Right ventricle myocardium superior (tissue), 1 donor: ENCODE measurements at places on chromosomes 1 and 21.

- DNase-seq: no peak
These were observed 48.0 kb downstream of the IL6R start for GRCh38 chr1:154453161-154453560.

- DNase-seq: peak; percentile 48
These were observed 9.6 kb downstream of the SPATA46 start for GRCh38 chr1:162367073-162367472.

- DNase-seq: peak; percentile 68
These were observed 26.1 kb downstream of the SLC6A17 start for GRCh38 chr1:110176299-110176956.

DNA sequence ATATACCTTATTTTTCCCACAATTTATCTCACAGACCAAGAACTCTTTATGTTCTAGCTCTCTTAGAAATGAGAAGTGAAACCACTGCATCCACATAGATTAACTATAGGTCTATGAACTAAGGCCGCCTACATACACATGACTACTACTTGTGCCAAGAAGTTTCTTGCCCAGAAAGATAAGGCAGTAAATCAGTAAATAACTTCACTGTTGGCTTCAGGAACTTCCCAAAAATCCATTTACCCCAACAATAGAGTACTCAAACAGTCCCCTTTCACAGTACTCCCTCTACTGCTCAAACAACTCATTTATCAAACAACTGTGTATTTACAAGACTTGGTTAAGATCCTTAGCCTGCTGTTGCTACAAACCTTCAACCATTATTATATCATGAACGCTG, 96.5 kb downstream of the NME7 start:
- no peak for DNase-seq

GRCh38 chr1:63523738-63524137, 413 bp downstream of the EFCAB7 start:
- no peak for DNase-seq

DNA sequence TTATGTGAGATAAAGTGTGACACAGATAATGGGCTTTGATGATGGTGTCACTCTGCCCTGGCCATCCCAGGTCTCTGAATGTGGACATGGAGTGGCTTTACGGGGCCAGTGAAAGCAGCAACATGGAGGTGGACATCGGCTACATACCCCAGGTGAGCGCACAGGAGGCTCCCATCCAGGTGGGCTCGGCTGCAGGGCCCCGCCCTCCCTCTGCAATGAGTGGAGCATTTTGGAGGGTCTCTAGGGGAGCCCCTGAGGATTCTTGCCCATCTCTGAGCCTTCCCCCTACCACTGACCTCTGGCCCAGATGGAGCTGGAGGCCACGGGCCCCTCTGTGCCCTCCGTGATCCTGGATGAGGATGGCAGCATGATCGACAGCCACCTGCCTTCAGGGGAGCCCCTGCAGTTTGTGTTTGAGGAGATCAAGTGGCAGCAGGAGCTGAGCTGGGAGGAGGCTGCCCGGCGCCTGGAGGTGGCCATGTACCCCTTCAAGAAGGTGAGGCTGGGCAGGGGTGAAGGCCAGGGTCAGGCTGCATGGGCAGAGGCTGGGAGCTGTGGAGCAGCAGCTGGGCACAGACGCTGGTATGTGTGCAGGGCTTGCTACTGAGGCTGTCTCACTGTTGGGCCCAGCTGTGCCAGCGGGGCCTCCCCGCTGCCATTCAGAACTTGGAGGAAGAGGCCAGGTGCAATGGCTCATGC, 8.2 kb upstream of the MTFR1L start:
- no peak for DNase-seq

DNA sequence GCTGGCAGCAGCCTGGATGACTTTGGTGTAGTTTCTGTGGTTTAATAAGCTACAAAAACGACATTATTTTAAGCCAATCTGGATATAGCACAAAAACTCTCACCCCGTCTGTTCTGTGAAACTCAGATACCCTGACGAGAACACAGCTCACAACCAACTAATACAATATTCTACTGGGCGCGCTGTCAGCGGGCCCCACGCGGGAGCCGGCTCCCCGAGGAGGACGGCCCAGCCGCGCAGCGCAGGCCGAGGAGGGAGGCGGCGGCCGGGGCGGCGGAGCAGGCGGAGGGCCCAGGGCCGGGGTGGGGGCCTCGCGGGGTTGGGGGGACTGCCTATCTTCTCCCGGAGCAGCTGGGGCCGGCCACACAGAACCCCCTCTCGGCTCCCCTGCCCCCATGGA, 87.2 kb upstream of the POU3F1 start:
- no peak for DNase-seq

- DNase-seq: no peak
These were observed 2.4 kb downstream of the ACTA1 start for GRCh38 chr1:229431284-229432115.

- DNase-seq: no peak
These were observed 415.2 kb upstream of the KAZN start for GRCh38 chr1:14183329-14183728.

- no peak for DNase-seq
These were observed 6.9 kb downstream of the SLC9A1 start for GRCh38 chr1:27147842-27148518.

GRCh38 chr1:61462628-61463027, 262.3 kb downstream of the TM2D1 start:
- DNase-seq: no peak

- DNase-seq: peak; percentile 41
These were observed 18.4 kb downstream of the COL18A1 start for GRCh38 chr21:45423201-45423955.

DNA sequence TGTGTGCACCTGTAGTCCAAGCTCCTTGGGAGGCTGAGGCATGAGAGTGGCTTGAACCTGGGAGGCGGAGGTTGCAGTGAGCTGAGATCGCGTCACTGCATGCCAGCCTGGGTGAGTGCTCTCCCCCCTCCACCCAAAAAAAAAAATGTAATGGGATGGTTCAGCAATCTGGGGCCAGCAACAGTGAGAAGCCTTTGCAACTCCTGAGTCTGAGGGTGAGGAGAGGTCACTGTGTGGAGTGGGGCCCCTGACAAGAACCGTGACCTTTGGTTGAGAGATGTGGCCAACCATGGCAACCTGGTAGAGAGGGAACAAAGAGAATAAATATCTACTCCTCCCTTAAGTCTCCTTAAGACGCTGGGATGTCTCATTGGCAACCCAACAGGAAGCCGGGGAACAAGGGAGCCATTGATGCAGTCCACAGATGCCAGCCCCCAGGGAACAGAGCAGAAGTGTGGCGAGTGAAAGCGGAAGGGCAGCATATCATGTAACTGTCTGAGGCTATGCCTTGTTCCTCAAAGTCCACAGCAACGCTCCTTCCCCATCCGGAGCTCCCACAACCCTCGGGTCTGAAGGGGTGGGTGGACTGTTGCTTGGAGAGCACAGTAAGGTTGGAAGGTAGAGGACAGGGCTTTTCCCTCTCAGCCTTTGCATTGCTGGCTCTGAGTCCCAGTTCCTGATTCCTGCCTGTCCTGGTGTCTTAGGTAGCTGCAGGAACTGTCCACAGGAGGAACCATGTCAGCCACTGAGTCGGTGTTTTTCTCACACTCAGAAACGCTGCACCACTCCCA, 8.3 kb downstream of the TRNP1 start:
- peak; percentile 76 for DNase-seq

GRCh38 chr1:233759665-233760064, 144.8 kb upstream of the SLC35F3 start:
- DNase-seq: no peak

DNA sequence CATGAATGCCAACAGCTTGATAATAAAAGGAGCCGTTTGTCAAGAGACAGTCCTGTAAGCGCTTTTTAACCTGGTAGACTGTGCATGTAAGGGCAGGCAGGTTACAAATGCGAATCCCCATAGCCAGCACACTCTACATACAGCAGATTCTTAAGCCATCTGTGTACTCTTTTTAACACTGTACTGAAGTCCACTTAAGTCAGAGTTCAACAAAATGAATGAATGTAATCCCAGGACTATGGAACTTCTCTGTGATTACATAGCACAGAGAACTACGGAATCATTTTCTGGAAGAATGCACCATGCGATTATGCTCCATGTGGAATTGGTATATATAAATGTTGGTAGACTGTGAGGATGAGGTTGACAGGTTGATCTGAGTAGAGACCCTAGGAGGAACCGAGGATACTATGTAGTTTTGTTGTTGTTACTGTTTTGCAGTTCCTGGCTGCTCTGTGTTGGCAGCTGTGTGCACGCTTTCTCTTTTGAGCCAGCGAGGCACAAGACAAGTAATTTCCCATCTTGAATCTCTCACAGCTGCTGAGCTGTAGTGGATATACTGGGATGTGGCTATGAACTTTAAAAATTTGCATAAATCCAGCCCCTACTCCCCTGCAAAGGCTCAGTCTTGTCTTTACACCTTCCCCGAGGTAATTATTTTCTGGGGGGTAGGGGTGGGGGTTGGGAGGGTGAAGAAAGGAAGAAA, 21.9 kb downstream of the LRRC8D start:
- DNase-seq: no peak

DNA sequence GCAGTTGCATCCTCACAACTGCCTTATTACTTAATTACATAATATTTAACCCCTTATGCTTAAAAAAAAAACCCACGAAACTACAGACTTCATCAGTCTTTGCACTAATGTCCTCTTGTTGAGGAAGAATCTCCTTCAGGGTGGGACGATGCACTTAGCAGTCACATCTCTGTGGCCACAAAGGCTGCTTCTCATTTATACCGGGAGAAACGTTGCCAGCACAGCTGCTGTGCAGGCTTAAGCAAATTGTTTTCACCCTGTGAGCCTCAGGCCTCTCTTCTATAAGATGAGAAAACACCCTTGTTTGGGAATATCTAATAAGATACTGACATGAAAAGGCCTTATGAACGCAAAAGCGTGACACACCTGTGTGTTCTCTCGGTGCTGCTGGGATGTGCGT, 2.9 kb upstream of the OBSCN start:
- DNase-seq: no peak

DNA sequence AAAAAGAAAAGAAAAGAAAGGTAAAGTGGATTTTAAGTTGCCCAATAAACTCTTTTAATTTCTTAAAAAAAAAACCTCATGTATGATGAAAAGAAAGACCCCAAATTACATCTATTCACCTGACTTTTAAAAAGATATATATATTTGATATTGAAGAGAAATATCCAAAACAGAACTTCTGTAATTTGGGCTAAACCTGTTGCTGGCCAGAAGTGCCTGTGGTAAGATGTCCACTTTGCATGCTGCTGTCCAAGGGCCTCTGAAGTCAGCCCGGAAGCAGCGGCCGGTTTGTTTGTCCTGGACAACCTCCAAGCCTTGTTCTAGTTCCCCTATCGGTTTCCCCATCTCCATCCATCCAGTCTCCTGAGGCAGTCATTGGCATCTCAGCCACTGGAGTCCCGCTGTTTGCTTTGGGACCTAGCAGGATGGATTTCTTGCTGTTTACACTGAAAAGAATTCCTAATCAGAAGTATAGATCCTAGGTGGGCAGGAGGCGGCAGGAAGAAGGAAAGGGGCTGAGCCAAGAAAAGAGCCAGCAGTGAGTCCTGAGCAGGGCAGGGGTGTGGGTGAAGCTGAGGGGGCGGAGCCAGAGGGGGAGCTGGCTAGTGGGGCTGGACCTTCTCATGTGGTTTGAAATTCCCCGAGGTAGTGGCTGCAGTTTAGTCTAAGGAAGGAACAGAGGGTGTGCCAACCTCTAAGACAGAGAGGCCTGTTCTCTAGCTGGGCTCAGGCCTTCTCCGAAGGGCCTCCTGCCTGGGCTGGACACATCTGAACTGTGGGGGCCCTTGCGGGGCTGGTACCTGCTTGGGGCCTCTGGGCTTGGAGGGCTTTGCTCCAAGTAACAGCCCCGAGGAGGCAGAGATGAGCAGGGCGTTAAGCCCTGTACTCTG, 3.3 kb downstream of the NCMAP start:
- DNase-seq: peak; percentile 69

GRCh38 chr1:201430776-201431175, 9.2 kb upstream of the TNNI1 start:
- DNase-seq: no peak

DNA sequence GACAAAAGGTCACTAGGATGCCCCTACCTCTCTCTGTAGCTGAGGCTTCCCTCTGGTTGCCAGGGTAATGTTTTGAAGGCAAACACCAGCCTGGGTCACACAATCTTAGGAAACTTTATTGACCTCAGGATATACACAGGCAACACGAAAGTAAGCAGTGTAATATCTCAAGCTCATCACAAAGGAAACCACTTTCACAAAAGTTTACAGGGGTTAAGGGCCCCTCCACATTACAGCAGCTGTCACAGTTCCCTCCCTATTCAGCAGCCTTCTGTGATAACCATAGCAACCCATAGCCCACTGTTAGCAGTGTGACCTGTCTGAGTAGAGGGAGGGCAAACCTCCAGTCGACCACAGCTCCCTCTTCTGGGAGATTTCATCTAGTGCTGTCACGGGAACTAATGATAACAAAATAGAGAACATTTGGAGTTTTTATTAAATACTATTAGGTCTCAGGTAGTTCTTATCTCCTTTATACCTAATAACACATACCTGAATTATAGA, 149.8 kb downstream of the PTPRC start:
- DNase-seq: no peak

- no peak for DNase-seq
These were observed 22.2 kb downstream of the FMOD start for GRCh38 chr1:203328714-203329122.

DNA sequence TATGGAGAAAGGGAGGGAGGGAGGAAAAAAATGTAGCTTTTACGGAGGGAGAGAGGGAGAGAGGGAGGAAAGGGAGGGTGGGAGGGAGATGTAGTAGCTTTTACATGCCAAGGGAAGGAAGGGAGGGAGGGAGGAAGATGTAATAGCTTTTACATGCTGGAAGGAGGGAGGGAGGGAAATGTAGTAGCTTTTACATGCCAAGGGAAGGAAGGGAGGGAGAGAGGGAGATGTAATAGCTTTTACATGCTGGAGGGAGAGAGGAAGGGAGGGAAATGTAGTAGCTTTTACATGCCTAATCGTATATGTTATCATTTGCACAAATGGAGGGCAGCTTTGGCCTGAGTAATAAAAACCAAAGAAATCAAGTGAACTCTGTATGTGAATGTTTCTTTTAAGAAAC, 35.6 kb downstream of the EEIG2 start:
- no peak for DNase-seq

- no peak for DNase-seq
These were observed 2.8 kb downstream of the AIRE start for GRCh38 chr21:44288251-44289110.

GRCh38 chr1:18661404-18662285, 31.0 kb downstream of the PAX7 start:
- DNase-seq: no peak

GRCh38 chr1:80678438-80678837, 1122.3 kb upstream of the ADGRL2 start:
- no peak for DNase-seq

DNA sequence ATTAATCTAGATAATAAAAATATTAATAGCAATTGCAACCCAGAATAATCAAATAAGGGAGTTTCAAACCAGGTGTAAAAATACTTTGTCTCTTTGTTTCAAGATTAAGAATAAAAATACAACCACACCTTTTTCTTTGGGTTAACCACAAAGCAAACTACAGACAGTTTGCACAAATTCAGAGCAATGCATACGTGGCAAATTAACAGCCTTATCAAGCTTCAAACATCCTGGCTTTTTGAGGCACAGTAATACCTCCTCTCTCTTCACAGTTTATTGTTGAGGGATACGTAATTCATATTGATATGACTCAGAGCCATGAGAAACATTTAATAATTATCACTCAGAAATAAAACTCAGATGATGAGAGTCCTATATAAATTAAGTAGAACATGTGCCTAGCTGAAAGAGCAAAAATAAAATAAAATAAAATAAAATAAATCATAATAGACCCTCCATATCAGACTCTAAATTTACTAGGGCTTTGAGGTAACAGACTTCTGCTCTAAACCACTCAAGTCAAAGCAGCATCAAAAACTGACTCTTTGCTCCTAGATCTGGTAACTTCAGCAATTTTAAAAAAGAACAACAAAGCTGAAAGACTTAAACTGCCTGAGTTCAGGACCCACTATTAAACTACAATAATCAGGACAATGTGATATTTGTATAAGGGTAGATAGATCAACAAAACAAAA, 11.4 kb downstream of the EDEM3 start:
- DNase-seq: no peak
